Stimulated activated CD4-positive, alpha-beta T cell treated with anti-CD3 and anti-CD28 coated beads, Interleukin-4, amount 100 ng/mL, for 48 hours (primary cell): ENCODE measurements at places on chromosomes 7 and 10.

- DNase-seq, result no peak
These were observed 19.6 kb upstream of the INPP5A start for GRCh38 chr10:132517951-132518521.

DNA sequence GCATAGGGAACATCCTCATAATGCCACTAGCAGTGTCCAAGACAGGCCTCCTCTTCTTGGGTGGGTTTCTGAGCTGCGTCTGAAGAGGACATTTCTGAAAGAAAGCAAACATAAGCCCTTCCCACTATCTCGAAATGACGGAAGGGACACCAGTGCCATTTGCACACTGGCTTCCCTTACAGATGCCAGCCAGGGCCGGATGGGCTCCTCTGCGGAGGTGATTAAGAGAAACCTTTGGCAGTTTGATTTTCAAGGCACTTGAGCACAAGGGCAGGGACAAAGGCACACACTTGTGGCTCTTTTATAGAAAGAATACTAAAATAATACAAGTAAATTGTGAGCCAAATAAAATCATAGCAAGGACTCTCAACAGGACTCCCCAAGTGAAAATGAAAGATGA, 106.6 kb upstream of the CELF2 start:
- DNase-seq, result no peak

DNA sequence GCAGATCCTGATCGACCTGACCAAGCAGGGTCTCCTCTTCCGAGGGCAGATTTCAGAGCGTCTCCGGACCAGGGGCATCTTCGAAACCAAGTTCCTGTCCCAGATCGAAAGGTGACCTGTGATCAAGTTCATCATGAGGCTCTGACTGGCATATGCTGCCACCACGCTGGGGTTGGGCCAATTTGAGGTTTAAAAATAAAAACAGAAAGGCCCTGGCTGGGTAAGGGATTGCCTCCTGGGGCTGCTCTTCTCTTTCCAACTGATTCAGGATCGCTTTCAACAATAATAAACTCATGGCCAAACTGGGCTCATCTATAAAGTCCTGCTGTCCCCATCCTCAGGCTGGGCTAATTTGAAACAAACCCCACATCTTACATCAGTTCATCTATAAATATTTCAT, 17.1 kb upstream of the HK1 start:
- DNase-seq, result no peak

DNA sequence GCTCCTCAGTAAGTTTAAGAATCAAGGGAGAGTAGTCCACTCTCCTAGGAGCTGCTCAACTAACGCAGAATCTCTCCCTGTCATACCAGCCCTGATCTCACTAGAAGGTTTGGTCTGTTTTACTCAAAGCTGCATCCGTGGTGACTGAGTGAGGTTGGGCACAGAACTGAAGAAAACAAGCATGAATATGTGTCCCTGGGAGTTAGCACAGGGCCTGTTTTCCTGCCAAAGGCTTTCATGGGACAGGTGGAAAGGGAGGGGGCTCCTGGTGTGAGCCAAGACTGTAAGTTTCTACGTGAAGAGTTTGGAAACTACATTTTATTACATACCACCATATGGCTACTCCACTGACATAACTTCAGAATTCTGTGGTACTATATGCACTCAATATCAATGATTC, 705.9 kb downstream of the MAGI2 start:
- DNase-seq, result no peak

- DNase-seq, result no peak
These were observed 21.4 kb upstream of the SCIN start for GRCh38 chr7:12549106-12549505.

- no peak for DNase-seq
These were observed 45.1 kb downstream of the PRKAR2B start for GRCh38 chr7:107089627-107090026.

DNA sequence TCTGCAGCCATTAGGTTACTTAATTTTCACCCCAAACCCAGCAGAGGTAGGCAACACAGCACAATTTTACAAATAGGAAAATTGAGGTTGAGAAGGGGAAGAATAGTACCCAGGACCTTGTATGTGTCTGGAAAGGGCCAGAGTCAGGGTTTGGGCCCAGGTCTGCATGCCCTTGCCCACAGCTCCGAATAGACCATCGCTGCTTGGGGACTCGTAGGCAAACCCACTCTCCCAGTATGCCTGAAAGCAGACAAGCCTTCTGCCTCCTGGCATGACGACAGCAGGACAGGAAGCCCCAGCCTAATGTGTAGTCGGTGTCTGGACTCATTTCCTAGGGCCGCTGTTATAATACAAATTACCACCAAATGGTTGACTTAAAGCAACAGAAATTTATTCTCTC, 91.7 kb downstream of the GPR26 start:
- DNase-seq, result no peak

DNA sequence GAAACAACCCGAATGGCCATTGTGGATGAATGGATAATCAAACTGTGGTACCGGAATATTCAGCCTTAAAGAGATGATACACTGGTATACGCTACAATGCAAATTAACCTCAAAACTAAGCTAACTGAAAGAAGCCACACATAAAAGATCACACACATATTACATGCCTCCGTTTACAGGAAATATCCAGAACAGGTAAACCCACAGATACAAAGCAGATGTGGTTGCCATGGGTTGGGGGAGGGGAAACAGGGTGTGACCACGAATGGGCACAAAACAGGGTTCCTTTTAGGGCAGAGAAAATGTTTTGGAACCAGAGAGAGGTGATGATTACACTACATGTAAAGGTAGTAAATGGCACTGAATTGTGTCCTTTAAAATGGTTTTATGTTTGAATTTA, 16.6 kb downstream of the ESYT2 start:
- DNase-seq, result no peak

DNA sequence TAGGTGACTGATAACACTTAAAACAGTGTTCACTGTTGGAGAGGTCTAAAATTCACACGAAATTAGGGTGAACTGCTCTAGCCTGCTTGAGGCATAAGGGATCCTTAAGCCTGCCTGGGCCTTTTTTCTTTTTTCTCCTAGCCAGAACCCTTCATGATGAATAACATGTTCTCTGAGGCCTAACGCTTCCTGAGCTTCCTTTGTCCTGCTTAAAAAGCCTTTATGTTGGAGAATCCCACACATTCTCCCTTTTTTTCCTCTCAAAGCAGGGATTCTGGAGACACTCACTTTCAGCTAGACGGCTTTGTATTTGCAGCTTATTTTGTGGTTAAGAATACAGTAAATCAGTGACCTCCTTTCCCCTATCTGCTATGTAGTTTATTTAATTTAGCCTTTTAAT, 354.7 kb upstream of the PHF14 start:
- no peak for DNase-seq

DNA sequence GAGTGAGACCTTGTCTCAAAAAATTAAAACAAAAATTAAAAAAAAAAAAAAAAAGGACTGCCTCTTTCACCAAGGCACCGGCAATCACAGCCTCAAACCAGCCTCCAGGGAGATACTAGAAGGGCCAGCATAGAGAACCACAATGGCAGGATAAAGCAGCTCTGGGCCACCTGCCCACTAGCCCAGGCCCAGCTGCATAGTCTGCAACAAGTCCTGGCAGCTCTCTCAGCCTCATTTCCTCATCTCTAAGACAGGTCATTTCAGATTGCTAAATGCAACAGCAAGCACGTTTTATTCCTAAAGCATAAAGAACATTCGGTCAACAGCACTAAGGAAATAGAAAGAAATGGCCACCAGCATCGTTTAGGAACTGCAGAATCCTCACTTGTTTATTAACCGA, 28.8 kb downstream of the XPNPEP1 start:
- no peak for DNase-seq

DNA sequence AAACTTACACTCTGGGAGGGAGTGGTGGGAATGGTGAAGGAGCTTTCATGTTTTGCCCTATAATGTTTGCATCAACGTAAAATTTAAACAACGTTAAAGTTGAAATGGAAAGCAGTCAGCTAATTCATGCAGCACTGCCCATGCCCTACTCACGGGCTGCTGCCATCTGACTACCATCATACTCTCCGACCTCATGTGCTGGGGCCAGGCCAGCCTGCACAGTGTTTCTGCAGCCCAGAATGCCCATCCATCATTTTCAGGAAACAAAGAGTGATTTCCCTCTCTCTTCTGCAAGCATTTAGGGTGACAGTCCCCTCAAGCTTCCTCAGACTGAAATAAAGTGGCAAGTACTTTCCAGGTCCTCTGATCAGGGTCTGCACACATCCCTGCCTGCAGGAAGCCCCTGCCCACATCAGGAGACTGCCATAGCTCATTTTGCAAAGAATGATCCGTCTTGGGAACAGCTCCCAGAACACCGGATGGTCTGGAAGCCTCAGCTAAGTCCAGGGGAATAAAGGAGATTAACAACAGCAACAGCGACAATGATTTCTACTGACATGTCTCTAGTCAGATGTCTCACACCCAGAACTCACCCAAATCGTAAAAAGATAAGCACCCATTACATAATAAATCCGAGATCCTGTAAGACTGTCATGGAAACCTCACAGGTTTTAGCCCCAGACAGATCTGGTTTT, 40.3 kb downstream of the ARHGAP22 start:
- DNase-seq, result no peak

DNA sequence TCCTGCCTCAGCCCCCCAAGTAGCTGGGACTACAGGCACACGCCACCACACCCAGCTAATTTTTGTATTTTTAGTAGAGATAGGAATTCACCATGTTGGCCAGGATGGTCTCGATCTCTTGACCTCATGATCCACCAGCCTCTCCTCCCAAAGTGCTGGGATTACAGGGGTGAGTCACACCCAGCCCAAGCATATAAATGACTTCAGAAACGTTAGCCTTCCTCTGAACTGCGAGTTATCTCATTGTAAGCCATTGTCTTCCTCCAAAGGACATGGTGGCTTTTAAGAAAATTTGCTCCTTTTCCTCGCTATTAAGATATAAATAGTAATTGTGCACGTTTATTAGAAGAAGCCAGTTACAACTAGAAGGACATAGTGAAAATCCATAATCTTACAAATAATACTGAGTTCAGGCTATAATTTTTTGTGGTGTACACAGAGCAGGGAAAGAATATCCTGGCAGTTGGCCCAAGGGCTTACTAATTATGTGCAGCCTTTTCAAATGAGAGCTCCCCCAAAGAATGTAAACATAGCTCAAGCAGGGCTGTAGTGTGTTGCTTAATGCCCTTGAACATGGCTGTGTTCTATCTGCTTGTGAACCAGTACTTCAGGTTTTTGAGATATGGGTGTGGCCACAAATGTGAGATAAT, 495.8 kb downstream of the PARD3 start:
- no peak for DNase-seq

- DNase-seq, result no peak
These were observed 91.3 kb downstream of the PPP1R17 start for GRCh38 chr7:31778296-31778695.

DNA sequence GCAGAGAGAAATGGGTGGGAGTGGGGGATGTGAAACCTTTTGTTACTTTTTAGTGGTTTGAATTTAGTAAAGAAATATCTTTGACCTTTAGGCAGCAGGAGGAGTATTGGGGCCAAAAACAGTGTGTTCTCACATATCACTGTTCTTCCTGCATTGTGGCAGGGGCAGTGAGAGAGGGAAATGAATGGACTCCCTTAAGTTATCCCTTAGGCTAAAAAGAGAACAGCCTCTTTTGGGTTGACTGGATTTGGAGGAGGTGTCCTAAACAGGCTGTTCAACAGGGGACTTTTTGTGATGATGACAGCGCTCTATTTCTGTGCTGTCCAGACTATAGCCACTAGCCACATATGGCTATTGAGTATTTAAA, 22.3 kb downstream of the ZNF775 start:
- DNase-seq, result no peak

DNA sequence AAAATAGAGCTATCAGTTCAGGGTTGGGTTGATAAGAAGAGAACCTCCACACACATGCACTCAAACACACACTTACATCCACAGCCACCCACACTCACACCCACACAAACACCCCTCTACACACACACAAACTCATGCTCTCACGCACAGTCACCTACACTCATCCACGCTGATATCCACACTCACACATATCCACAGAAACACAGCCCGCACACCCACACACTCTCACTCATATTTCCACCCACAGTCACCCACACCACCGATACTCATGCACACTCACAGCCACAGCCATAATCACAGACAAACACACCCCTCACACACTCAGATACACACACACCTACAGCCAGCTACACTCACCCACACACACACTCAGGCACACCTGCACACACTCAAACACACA, 333.0 kb upstream of the TPK1 start:
- DNase-seq, result no peak

DNA sequence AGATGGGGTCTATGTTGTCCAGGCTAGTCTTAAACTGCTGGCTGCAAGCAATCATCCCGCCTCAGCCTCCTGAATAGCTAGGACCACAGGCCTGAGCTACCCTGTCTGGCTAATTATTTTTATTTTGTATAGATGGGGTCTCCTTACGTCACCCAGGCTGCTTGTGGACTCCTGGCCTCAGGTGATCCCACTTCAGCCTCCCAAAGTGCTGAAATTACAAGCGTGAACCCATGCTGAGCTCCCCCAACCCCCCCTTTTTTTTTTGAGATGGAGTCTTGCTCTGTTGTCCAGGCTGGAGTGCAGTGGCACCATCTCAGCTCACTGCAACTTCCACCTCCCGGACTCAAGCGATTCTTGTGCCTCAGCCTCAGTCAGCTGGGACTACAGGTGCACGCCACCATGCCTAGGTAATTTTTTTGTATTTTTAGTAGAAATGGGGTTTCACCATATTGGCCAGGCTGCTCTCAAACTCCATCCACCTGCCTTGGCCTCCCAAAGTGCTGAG, 25.4 kb downstream of the FAM25A start:
- no peak for DNase-seq

- DNase-seq, result no peak
These were observed 4.7 kb upstream of the ENTPD7 start for GRCh38 chr10:99654390-99655175.

- no peak for DNase-seq
These were observed 476.5 kb upstream of the POT1 start for GRCh38 chr7:125406111-125406510.

GRCh38 chr7:18338910-18339523, 156.5 kb upstream of the HDAC9 start:
- DNase-seq, result no peak

- no peak for DNase-seq
These were observed 111.1 kb downstream of the OAT start for GRCh38 chr10:124307591-124307990.

DNA sequence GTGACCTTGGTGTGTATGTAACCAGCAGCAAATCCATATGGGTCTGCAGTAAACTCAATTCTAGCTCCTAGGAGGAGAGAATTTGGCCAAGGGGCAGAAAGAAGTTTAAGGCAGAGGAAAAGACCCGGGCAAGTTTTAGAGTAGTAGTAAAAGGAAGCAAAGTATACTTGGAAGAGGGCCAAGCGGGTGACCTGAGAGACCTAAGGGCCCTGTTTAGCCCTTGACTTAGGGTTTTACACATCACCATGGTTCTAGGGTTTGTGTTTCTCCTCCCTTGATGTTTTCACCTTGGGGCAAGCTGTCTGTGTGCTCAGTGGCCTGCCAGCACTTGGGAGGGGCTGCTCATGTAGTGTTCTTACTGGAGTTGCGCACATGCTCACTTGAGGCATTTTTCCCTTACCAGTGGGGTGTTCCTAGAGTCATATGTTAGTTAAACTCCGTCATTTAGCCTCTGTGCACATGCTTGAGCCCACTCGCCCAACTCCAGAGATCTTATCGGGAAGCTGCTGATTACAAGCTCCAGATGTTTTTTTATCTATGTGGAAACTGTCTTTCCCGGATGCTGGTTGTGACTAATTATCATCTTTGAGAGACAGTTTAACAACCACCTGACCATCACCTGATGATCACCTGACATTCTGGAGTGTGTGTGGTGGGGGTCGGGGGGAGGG, 137.6 kb upstream of the PRSS1 start:
- no peak for DNase-seq

- DNase-seq, result no peak
These were observed 1055.5 kb upstream of the GHITM start for GRCh38 chr10:83083831-83084230.

- no peak for DNase-seq
These were observed 520 bp downstream of the ELAPOR2 start for GRCh38 chr7:87058744-87059524.
